ENCODE measurements at places on chromosomes 13 and 19.

DNA sequence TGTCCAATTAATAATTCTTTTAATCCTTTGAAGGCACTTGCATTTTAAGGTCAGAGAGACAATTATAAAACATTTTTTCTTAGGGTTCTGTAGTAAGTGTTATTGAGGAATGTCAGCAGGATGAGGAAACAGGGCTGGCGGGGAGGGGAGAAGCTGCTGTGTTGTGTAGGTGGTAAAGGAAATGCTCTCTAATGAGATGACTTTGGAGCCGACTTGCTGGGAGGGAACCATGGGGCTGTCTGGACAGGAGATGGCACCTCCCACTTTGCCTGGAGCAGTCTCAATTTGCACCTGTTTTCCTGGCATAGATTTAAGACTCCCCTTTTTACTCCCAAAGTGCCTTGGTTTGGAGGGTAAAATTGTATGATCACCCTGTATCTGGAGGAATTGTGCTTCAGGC is 230.4 kb downstream of the ATP8A2 start:
- DNase-seq = no peak

GRCh38 chr13:103528437-103528836 is 462.2 kb upstream of the SLC10A2 start:
- DNase-seq = no peak

- DNase-seq = no peak
Observed at GRCh38 chr13:30880151-30880855, 25.8 kb upstream of the MEDAG start.

GRCh38 chr13:63517371-63517770 is 2101.7 kb upstream of the PCDH20 start:
- DNase-seq = no peak

DNA sequence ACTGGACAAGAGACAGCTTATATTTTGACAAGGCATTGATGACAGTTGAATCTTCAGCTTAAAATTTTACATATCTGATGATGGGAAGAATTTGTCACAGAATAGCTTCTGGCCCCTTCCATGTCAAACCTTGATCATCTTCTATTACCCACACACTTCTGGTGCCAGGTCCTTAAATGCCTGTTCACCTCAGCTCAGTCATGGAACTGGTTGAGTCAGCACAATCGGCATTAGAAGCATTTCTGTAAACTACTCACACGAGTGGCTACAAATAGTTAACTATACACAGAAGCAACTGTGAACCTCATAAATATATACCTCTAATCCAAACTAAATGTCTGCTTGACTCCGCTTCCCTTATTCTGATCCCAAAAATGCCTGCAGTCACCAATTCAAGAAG is 161.2 kb downstream of the FOXO1 start:
- DNase-seq = no peak

DNA sequence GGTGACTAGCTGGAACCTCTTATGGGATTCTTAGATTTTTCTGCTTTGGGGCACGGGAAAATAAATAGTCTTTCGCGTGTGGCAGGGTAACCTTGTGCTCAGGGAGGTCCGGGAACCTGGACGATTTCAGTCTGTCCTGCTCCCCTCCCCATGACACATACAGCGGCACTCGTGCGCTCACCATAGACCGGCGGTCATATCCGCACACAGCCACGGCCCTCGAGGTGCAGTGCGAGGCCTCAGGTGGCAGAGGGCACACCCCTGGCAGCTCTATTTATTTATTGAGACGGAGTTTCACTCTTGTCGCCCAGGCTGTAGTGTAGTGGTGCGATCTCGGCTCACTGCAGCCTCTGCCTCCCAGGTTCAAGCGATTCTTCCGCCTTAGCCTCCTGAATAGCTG is 3.0 kb downstream of the ONECUT3 start:
- no peak for DNase-seq

DNA sequence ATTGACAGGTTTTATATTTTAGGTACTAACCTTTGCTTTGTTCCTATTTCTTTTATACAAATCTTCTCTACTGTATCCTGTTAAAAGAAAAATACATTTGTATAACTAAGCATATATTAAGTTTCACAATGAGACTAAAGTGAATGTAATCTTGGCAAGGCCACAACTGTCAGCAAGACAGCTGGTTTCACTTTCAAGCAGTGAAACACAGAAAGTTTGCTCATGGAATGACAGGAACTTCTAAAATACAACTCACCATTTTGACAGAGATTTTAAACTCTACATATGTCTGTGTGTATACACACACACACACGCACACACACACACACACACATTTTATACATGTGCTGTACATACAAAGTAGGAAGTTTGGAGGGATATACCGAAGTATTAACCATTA is 53.3 kb downstream of the PARP4 start:
- DNase-seq = peak; percentile 43

DNA sequence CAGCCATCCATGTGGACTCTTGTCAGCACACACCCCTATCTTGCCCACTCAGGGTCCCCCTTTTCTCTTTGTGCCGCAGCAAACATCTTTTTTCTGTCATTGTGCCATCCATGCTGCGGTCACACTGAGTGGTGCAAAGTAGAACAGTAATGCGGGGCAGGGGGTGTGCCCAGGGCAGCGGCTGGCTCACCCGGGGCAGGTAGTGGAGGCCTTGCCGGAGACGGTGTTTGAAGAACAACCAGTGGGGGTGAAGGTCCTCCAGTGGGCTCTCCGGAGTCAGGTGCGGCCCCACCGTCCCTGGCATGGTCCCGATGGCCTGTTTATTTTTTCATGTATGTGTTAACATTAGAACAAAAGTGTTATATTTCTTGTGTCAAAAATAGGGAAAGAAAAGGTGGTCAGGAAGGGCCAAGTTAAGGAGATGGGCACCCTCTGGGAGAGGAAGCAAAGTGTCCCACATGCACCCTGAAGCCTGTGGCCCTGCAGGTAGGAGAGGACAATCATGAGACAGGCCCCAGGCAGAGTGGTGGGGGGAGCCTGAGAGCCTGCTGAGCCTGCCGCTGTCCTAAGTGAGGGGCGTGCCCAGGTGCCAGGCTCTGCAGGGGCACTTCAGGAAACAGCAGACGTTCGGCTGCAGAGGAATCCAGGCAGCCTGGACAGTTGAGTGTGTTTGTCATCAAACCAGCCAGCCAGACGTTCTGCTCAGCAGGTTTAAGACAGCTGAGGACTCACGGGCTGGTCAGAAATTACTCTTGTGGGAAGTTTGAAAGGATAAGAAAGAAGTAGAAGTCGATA is 12.3 kb downstream of the TSSK6 start:
- DNase-seq = no peak

DNA sequence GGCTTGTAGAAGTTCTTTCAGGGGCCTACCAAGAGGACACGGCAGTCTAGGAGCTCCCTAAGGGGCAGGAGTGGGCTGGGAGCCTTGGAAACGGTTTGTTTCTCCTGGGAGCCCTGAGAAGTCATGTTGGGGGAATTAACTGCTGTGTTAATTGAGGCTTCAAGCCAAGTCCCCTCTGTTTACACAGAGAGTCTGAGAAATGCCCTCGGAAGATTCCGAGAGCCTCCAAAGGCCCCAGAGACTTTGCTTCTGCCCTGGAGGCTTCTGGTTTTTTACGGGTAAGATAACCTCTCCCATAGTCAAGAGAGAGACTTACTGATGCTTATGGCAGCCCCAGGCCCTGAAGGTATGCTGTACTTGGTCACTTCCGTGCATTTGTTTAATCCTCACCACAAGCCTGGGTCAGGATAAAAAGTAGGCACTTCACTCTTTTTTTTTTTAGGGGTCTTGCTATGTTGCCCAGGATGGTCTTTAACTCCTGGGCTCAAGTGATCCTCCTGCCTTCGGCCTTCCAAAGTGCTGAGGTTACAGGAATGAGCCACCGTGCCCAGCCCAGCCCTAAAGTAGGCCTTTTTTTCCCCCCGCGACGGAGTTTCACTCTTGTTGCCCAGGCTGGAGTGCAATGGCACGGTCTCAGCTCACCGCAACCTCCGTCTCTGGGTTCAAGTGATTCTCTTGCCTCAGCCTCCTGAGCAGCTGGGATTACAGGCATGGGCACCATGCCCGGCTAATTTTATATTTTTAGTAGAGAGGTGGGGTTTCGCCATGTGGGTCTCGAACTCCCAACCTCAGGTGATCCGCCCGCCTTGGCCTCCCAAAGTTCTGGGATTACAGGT is 15.2 kb downstream of the IER2 start:
- no peak for DNase-seq

DNA sequence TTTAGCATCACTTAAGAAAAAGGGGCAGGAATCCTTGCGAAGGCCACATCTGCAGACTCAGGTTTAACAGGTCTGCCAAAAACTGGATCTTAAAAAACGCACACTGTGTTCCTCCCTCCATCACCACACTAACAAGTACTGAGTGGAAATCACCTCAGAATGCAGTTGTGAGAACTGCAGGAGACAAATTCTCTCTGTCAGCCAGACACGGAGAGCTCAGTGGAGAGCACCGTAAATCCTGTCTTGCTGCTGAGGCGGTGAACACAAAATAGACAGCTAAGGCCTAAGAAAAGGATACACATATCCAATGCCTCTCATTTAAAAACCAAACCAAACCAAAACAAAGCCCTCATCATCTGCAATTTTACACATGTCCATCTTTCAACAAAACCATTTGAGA is 1287.6 kb downstream of the EFNB2 start:
- DNase-seq = no peak

GRCh38 chr19:15247107-15248014 is 15.1 kb upstream of the EPHX3 start:
- no peak for DNase-seq

GRCh38 chr13:31742097-31742734 is 2.9 kb downstream of the RXFP2 start:
- peak; percentile 37 for DNase-seq

- no peak for DNase-seq
Observed at GRCh38 chr13:46383383-46383782, 3.7 kb downstream of the RUBCNL start.

GRCh38 chr13:23598369-23598768 is 28.2 kb downstream of the TNFRSF19 start:
- DNase-seq = no peak

- no peak for DNase-seq
Observed at GRCh38 chr19:38554676-38555141, 63.0 kb downstream of the MAP4K1 start.

GRCh38 chr19:8089664-8090601 is 37.4 kb downstream of the CCL25 start:
- no peak for DNase-seq

- DNase-seq = no peak
Observed at GRCh38 chr13:78103936-78104335, 185.3 kb upstream of the EDNRB start.

DNA sequence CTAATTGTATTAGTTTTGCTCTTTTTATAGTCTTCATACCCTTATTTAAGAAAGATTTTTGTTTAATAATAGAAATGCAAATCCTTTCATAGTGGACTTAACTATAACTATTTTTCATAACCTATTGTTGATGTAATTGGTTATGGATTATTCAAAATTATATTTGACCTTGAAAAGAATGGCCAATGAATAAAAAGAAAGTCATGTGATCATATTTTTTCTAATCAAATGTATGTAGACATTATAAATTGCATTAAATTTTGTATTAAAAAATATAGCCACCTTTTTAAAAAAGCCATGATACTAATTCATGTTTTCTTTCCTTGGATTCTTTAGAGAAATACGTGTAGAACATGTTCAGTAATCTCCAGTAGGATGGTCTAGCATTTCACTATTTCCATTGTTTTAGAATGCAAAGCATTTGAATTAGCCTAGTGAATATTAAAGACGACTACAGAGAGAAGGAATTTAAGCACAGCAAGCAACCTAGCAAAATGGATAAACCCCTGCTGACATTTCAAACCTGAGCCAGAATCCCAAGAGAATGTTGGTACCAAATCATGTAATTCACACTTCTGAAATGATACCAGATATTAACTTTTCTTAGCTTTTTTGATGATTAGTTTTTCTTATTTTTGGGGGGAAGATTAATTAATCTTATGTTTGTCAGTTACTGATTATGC is 1297.4 kb upstream of the MIR17HG start:
- DNase-seq = no peak

DNA sequence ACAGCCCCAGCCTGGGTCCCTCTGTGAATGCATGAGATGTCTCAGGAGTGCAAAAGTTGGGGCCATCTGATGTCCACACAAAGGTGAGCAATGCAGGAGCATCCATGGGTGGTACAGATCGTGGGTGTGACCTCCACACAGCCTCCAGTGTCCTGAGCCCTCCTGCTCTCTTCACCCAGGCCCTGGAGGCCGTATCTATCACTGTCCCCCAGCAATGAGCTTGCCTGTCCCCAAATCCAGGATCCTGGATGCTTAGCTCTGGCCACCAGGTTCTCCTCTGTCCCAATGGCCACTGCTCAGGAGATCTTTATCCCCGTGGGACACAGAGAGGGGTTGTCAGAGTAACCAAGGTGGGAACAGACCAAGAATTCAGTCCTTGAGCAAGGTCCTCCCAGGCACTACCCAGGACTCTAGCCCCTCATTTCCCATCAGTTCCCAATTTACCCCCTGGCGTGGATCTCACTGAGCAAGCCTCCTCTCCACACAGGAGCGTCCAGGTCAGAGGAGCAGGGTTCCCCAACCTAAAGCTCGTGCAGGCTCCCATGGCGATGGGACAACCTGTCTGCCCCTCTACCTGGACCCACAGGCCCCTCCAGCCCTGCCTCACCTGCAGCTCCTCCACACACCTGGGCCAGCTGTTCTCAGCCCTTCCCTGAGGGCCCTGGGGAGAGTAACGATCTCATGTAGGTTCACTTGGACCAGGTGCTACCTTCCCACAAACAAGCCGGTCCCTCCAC is 11.3 kb downstream of the CEACAM21 start:
- DNase-seq = no peak

DNA sequence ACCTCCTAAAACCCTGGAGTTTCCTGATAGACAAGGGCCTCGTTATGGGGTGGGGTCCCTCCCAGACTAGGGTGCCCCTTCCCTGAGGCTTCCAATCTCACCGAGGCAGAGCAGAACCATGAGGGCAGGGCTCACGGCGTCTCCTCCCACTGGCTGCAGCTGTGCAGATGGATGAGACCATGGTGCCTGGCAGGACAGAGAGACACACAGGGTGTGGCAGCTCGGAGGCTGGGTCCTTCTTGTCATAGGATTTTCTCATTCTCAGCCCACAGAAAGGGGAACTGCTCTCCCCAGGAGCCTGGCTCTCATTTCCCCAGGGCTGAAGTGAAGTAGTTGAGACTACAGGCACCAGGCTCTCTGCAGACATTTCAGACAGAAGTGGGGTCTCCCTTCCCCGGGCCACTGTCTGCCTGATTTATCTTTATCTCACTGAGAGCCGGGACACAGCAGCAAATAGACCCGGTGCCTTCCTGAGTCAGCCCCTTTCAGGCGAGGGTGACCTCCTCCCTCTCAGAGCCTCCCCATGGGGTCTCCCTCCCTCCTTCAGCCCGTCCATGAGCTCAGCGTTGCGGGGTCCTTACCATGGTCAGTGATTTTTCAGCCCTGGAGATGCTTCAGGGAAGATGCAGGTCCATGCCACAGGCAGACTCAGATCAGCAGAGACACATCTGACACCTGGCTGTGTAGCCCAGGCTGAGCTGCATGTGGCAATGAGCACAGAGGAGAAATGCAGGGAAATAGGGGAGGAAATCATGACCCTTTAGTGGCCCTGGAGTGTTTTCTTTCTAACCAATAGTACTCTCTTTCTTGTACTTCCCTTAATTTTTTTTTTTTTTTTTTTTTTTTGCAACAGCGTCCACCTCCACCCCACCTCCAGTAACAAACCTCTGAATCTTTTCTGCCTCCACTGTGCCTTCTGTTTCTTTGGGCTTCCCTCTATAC is at the start of gene LILRA5:
Gene LILRA5, minus strand, starts transcription at position 731 of the 942 bp plus-strand sequence. Its CDS starts 147 bp downstream, at position 584.
- no peak for DNase-seq

GRCh38 chr13:112526146-112526853 is 61.7 kb downstream of the TUBGCP3 start:
- no peak for DNase-seq

GRCh38 chr13:97174638-97175037 is 47.5 kb upstream of the MBNL2 start:
- no peak for DNase-seq

GRCh38 chr19:48378194-48378570 is 13.2 kb downstream of the KDELR1 start:
- DNase-seq = no peak
